ENCODE measurements at places on chromosomes 11 and 22.

DNA sequence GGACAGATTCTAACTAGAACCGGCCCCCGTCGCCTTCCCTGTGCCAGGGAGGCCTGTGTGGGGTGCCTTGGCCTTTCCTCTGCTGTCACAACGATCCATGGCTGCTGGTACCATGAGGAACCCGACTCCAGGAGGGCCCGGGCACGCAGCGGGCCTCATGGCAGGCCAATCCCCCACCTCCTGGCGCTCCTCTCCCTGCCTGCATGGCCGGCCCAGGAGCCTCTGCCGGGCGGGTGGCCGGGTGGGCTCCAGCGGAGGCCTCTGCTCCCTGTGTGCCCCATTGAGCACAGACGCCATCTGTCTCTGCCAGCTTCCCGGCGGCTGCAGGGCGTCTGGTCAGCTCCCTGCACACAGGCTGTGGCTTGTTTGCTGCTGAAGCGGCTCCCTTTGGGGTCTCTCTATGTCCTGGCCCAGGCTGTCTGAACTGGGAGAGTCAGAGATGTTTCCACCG, 86.5 kb downstream of the MYEOV start:
- DNase-seq, result no peak

DNA sequence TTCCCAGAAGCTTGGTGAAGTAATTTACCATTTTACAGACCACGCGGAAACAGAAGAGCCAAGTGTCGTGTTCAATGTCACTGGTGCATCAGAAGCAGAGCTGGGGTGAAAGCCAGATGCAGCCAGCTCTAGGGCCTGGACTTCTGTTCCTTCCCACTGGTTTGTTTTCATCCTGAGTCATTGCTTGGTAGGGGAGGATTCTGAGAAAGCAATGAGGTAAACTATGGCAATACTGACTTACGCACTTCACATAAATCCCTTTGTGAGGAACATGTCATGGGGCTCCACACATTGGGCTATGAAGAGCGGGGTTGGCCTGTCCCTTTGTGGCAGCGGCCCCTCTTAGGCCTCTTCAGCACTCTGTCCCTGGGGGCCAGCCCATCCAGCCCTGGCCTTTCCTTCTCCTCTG, 52.4 kb upstream of the RBFOX2 start:
- DNase-seq, result no peak

DNA sequence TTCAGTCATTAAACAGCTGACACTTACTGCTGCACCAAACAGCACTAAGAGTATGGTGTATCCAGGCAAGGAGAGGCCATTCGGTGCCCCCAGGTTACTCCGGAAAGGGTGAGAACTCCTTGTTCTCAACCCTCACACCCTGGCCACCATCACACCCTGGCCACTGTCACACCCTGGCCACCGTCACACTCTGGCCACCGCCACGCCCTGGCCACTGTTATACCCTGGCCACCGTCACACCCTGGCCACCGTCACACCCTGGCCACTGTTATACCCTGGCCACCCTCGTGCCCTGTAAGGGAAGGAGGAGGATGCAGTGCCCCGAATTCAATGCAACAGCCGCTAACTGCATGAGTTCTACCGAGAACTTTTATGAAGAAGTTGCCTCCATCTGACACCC, 644.4 kb downstream of the TBC1D22A start:
- DNase-seq, result no peak

- no peak for DNase-seq
Measured at GRCh38 chr11:117761993-117762392, 35.0 kb downstream of the DSCAML1 start.

GRCh38 chr11:119983240-119983732, 154.6 kb downstream of the TRIM29 start:
- no peak for DNase-seq

DNA sequence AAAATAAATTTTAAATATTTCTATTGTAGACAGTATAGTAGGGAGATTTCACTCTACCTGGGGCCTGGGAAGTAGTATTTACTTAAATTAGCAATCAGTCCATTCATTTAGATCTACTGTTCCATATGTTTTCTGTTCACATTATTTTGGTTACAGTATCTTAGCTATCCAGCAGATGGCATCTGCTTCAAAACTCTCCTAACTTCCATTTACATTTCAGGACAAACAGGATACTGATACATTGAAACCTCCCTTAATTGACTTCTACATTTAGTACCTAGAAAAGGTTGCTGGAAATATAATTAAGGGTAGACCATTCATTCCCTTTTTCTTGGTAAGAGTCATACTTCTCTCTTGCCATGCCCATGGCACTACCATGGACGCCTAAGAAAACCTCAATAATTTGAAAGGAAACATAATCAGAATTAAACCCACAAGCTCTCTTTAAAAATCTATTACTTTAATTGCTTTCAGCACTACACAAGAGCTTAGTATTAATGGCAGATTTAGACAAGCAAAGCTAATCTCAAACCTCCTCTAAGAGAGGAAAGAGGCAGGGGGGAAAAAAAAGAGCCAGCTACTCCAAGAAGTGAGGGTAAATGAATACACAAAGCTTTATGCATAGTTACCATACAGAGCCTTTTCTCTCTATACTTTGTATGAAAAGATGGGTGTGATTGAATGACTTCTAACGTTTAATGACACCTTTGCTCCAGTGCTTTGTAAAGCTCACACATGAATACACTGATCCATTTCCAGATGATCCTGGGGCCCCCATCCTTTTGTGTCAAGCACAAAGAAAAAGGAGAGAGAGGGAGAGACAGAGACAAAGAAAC, 131.2 kb upstream of the MTMR2 start:
- DNase-seq, result no peak

- DNase-seq, result no peak
Measured at GRCh38 chr11:534396-535209, 773 bp downstream of the HRAS start.

DNA sequence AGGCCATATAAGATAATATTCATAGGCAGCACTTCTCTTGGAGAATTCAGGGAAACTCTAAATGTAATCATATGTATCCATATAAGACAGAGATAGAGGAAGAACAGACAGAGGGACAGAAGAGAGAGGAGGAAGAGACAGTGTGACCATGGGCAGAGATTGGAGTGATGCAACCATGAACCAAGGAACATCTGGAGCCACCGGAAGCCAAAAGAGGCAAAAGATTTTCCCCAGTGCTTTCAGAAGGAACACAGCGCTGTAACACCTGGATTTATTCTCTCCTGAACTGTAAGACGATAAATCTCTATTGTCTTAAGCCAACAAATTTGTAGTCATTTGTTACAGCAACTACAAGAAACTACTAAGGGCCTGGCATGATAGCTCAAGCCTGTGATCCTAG, 57.7 kb downstream of the GAB2 start:
- DNase-seq, result no peak

GRCh38 chr22:18116634-18117033, 6.0 kb downstream of the TUBA8 start:
- DNase-seq, result no peak

DNA sequence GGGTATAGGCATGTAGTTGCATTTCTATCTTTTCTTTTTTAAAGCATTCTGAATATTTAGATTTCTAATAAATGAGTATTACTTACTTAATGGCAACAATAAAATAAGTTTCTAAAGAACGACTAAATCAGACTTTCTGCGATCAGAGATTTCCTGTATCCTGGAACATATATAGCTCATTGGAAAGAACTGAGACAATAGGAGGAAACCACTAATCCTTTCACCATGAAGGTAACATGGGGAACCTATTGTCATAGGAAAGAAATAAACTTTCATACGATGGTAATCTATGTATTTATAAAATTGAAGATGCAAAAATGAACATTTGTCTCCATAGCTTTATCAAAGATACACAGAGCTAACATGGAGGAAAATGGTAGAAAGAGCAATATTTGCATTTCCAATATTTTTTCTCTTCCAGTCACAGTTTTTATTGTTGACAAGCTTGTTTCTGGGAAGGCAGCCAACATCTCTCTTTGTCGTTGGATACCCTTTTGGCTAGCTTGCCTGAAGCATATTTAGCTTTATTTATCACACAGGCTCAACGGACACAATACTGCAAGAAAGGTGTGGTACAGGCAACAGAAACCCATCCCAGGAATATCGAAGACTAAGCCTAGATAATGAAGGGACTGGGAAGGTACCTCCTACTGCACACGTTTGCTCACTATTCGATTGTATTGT, 293.3 kb upstream of the MPPED2 start:
- no peak for DNase-seq

DNA sequence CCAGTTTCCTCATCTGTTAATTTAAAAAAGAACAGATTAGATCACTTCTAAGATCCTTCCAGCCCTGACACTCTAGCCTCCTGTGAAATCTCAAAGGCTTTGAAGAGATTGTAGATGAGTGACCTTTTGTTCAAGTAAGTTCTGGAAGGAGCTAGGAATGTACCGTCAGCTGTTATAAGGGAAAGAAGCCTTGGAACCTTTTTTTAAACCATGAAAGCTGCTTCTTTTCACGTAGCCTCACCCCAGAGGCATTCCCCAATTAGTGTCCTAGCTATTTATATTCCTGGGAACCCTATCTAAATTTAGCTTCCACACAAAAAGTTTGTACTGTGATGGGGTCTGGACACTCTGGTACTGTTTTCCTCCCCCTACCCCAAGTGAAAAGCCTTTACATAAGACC, 35.8 kb upstream of the SLN start:
- DNase-seq, result no peak

DNA sequence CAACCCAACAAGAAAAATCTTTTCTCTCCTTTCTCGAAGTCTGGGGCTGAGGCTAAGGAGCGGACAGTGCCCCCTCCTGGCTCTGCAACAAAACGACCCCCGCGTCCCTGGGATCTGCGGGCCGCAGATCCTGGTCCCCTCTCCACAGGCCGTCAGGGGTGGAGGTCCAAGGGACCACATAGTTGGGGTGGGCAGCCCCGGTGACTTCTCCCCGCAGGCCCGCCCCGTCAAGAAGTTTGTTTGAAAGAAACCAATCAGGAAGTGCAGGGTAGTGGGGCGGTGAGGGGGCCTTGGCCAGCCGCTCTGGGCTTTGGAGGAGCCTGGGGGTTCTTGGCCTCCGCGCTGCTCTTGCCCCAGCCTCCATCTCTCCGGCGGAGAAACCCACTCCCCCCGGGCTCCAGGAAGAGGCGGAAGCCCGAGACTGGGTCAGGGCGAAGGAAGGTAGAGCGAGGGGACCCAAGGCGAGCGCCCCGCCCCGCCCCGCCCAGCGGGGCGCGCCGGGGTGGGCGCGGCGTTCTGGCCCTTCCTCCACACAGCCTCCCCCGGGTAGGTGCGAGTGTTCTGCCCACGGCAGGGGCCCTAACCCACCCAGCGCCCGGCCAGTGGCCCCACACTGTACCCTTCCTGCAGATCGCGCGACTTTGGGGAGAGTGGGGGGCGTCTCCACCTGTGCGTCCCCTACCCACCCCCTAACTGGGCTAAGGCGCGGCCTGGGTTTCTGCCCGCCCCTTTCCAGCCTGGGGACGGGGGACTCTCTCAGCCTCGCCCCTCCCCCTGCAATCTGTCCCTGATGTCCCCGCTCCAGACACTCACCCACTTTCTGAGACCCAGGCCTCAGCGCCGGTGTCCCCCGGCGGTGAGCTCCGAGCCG, 1.3 kb downstream of the TP53I11 start:
- DNase-seq, result no peak

GRCh38 chr11:17005646-17006045, 8.6 kb downstream of the PLEKHA7 start:
- no peak for DNase-seq
